Small intestine (tissue), 16 donors: ENCODE measurements at places on chromosomes 12 and 14. TPM values are rescaled to one million over a fixed set of nuclear protein-coding genes. Genes with fewer than 3 reads are reported as not detected.

PPFIA2 gene
- 0.55 TPM for polyA plus RNA-seq

PROX2 gene
- not detected for polyA plus RNA-seq

EPYC gene
- polyA plus RNA-seq = not detected

DNA sequence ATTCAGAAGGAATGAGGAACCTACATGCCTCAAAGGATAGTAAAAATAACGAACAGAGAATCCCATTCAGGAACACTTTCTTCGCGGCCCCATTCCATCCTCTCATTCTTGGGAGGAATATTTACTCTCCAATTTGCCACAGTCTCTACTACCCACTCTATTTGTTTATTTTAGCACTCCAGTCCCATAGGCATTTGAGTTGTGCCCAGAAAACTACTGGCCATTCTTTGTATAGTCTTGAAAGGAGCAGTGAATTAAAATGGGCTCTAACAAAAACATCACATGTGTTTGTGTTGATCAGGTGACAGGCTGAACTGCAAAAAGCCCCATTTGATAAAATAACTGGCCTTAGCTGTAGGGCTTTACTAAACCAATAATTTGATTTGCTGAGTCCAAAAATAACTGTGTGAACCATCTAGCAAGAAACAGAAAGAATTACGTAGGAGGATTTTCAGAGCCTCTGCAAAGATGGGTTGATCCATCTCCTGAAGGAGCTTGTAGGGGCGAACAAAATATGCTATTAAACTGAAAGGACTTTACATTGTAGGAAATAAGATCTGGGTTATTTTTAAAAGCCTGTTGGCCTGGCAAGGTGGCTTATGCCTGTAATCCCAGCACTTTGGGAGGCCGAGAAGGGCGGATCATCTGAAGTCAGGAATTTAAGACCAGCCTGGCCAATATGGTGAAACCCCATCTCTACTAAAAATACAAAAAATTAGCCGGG lies 142.3 kb upstream of the CPNE8 start:
- no peak overlapping the region for H3K27ac ChIP-seq
- no peaks in the 10 kb centered on the region for H3K36me3 ChIP-seq
- no peaks in the 10 kb centered on the region for H3K27me3 ChIP-seq
- H3K4me1 ChIP-seq = no peaks in the 10 kb centered on the region

DNA sequence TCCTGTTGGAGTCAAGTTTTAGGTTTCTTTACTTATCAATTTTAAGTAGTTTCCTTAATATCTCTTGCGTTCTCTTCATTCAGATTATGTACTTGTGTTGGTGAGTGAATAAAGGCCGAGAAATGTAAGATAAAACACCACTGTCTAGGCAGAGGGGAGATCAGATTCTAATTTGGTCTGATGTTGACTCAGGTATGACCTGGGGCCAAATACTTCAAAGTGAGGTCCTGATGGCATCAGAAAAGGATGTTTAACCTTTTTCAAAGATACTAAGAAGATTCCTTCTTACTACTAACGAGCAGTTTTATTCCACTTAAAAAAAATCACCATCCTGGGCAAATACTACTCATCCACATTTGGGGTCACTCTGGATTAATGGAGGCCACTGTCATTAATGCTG lies 26.9 kb downstream of the APPL2 start:
- H3K36me3 ChIP-seq = peaks cover 26% of the 10 kb centered on the region
- no peak overlapping the region for H3K27ac ChIP-seq
- no peaks in the 10 kb centered on the region for H3K27me3 ChIP-seq
- H3K4me1 ChIP-seq = no peaks in the 10 kb centered on the region
- no peak for DNase-seq
- no peak overlapping the region for H3K4me3 ChIP-seq

GRCh38 chr12:79360936-79361335 lies 329.8 kb downstream of the PAWR start:
- H3K4me1 ChIP-seq = no peaks in the 10 kb centered on the region
- H3K36me3 ChIP-seq = no peaks in the 10 kb centered on the region

DNA sequence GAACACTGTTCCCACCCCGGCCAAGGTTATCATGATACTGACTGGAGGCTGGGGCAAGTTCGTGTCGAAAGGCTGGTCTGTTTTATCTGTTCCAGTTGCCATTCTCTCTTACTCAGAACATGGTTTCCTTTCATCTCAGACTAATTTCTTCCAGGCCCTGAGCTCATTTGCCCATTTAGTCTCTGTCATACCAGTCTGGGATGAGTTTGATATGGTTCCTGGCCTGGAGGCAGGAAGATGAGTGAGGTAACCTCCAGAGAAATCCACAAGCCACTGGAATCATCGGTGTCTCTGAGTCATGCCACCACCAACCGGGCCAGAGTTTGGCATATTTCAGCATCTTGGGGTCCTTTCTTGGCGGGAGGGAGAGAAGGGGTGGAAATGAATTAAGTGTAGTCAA lies 114.7 kb downstream of the NTF3 start:
- H3K27me3 ChIP-seq = no peaks in the 10 kb centered on the region
- no peaks in the 10 kb centered on the region for H3K36me3 ChIP-seq
- no peak for DNase-seq

GRCh38 chr12:24751181-24751580 lies 197.7 kb downstream of the BCAT1 start:
- no peak overlapping the region for H3K4me3 ChIP-seq
- H3K36me3 ChIP-seq = no peaks in the 10 kb centered on the region
- no peaks in the 10 kb centered on the region for H3K27me3 ChIP-seq

GRCh38 chr12:64427988-64428387 lies 23.8 kb downstream of the XPOT start:
- DNase-seq = no peak
- H3K27ac ChIP-seq = no peak overlapping the region
- no peaks in the 10 kb centered on the region for H3K27me3 ChIP-seq
- H3K36me3 ChIP-seq = peaks cover 19% of the 10 kb centered on the region

GRCh38 chr12:50271724-50272247 lies 11.5 kb downstream of the LIMA1 start:
- H3K36me3 ChIP-seq = peaks cover 36% of the 10 kb centered on the region
- H3K4me3 ChIP-seq = no peak overlapping the region
- H3K27ac ChIP-seq = peak overlapping the region; percentile 81
- peaks cover 2% of the 10 kb centered on the region for H3K4me1 ChIP-seq

GRCh38 chr14:100466111-100466856 lies 120.9 kb downstream of the BEGAIN start:
- H3K4me1 ChIP-seq = no peaks in the 10 kb centered on the region
- no peaks in the 10 kb centered on the region for H3K27me3 ChIP-seq
- no peak for DNase-seq
- H3K4me3 ChIP-seq = no peak overlapping the region

- H3K4me3 ChIP-seq = no peak overlapping the region
- no peaks in the 10 kb centered on the region for H3K36me3 ChIP-seq
- no peaks in the 10 kb centered on the region for H3K4me1 ChIP-seq
- H3K27me3 ChIP-seq = peaks cover 14% of the 10 kb centered on the region
- no peak for DNase-seq
- peak overlapping the region; percentile 69 for H3K27ac ChIP-seq
These were observed 2.3 kb upstream of the ACVRL1 start for GRCh38 chr12:51904951-51905470.

GRCh38 chr14:22923746-22924145 lies 4.8 kb upstream of the RBM23 start:
- peaks cover 8% of the 10 kb centered on the region for H3K36me3 ChIP-seq
- no peak overlapping the region for H3K4me3 ChIP-seq
- no peaks in the 10 kb centered on the region for H3K27me3 ChIP-seq

- peaks cover 6% of the 10 kb centered on the region for H3K4me1 ChIP-seq
- H3K36me3 ChIP-seq = no peaks in the 10 kb centered on the region
- H3K27ac ChIP-seq = peak overlapping the region; percentile 92
- no peaks in the 10 kb centered on the region for H3K27me3 ChIP-seq
- H3K4me3 ChIP-seq = peak overlapping the region; percentile 80
- DNase-seq = no peak
These were observed 733 bp upstream of the PPFIBP1 start for GRCh38 chr12:27523305-27523641.

- H3K27ac ChIP-seq = no peak overlapping the region
- no peak overlapping the region for H3K4me3 ChIP-seq
- peaks cover 7% of the 10 kb centered on the region for H3K4me1 ChIP-seq
- DNase-seq = peak; percentile 94
- H3K27me3 ChIP-seq = no peaks in the 10 kb centered on the region
- no peaks in the 10 kb centered on the region for H3K36me3 ChIP-seq
These were observed 7.8 kb downstream of the PPTC7 start for GRCh38 chr12:110575326-110575725.

DNA sequence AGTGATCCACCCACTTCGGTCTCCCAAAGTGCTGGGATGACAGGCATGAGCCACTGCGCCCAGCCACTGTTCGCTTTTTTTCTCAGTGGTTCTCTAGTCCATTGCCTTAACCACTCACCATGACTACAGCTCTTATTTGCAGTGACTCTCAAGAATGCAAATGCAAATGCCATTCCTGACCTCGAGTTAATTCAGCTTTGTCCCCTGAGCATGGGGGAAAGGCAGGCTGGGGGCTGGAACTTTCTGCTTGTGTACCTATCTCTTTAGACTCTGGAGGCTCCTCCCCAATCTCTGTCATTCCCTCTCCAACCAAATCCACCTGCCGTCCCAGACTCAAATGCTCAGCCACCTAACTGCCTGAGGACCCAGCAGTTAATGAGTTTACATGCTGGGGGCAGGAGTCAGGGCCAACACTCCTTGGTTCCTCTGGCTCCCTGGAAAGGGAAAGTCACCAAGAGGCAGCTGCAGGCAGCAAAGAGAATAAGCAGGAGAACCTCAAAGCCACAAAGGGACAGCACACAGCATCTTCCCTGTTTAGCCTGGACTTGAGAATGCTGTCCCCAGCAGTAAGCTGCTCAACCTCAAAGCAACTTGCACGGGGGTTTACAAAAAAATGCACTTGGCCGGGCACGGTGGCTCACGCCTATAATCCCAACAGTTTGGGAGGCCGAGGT lies 5.3 kb upstream of the HNF1A start:
- H3K4me3 ChIP-seq = no peak overlapping the region
- H3K27me3 ChIP-seq = no peaks in the 10 kb centered on the region
- no peaks in the 10 kb centered on the region for H3K4me1 ChIP-seq
- H3K27ac ChIP-seq = peak overlapping the region; percentile 62

GRCh38 chr12:42385326-42385841 lies 59.4 kb downstream of the PPHLN1 start:
- no peaks in the 10 kb centered on the region for H3K4me1 ChIP-seq
- no peak for DNase-seq
- H3K27me3 ChIP-seq = no peaks in the 10 kb centered on the region
- no peak overlapping the region for H3K4me3 ChIP-seq
- peaks cover 10% of the 10 kb centered on the region for H3K36me3 ChIP-seq

- H3K4me3 ChIP-seq = no peak overlapping the region
- no peak overlapping the region for H3K27ac ChIP-seq
- no peak for DNase-seq
- H3K4me1 ChIP-seq = no peaks in the 10 kb centered on the region
- peaks cover 27% of the 10 kb centered on the region for H3K36me3 ChIP-seq
- no peaks in the 10 kb centered on the region for H3K27me3 ChIP-seq
These were observed 10.8 kb downstream of the SETD1B start for GRCh38 chr12:121814429-121815119.

- no peak overlapping the region for H3K4me3 ChIP-seq
- no peaks in the 10 kb centered on the region for H3K36me3 ChIP-seq
- peak; percentile 33 for DNase-seq
- H3K4me1 ChIP-seq = no peaks in the 10 kb centered on the region
- H3K27me3 ChIP-seq = no peaks in the 10 kb centered on the region
These were observed 3.4 kb upstream of the PPM1A start for GRCh38 chr14:60245380-60246177.

DNA sequence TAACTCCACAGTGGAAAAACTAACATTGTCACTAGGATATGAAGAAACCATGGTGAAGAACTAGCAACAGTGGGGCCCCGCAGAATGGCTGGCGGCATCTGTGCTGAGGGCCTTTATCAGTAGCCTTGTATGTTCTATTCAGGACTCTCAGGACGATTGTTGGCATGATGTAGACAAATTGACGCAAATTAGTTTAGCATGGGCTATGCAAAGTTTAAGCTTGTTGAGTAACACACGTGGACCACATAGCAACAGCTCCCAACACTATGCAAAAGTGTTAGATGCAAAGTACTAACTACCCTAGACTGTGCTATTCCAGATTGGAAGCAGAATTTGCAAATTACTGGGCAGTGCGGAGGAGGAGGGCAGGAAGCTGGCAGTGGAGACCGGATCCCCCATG lies 38.2 kb upstream of the TMEM263 start:
- H3K36me3 ChIP-seq = no peaks in the 10 kb centered on the region
- no peaks in the 10 kb centered on the region for H3K4me1 ChIP-seq
- no peaks in the 10 kb centered on the region for H3K27me3 ChIP-seq
- no peak overlapping the region for H3K27ac ChIP-seq
- DNase-seq = no peak
